Upper lobe of right lung (tissue), 1 donor: ENCODE measurements at places on chromosomes 2 and 18. TPM values are rescaled to one million over a fixed set of nuclear protein-coding genes. Genes with fewer than 3 reads are reported as not detected.
A peak's percentile ranks its signal among the peaks of the same experiment; 100 is the strongest.

- H3K4me3 ChIP-seq: no peak overlapping the region
- no peaks in the 10 kb centered on the region for H3K36me3 ChIP-seq
- H3K27ac ChIP-seq: no peak overlapping the region
- no peaks in the 10 kb centered on the region for H3K27me3 ChIP-seq
- H3K4me1 ChIP-seq: no peaks in the 10 kb centered on the region
These were observed 15.0 kb downstream of the MGAT4A start for GRCh38 chr2:98715812-98716451.

DNA sequence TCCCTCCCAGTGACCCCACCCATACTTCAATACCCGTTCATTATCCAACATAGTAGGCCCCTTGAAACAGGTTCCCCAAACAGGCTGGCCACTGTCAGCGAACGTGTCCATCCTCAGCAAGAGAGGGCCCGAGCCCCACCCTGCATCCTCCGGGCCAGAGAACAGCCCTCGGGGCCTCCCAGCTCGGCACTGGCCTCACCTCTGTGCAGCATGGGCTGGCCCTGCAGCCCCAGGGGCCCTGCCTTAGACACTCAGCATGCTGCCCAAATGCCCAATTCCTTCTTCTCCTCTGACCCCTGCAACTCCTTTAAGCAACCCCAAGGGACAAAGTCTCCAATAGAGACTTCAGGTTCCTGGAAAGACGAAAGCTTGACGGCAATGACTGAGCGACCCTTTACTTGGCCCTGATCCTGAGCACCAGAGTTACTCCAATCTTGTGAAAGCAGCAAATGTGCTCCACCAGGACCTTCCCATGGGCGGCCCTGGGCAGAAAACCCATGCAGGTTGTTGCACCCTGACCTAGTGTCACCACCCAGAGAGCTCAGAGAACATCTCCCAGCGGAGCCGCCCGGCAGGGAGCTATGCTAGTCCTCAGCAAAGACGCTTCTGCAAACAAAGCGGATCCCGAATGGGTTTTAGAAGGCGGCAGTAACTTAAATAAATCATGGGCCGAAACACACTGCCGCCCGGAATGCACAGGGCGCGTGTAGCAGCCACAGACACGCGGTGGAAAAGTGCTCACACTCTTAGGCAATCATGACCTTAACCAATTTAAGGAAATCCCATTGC lies 782 bp downstream of the COL6A3 start:
- H3K27ac ChIP-seq: peak overlapping the region; percentile 73
- H3K4me1 ChIP-seq: no peaks in the 10 kb centered on the region
- peak overlapping the region; percentile 40 for H3K4me3 ChIP-seq

- no peaks in the 10 kb centered on the region for H3K27me3 ChIP-seq
- DNase-seq: no peak
- no peak overlapping the region for H3K27ac ChIP-seq
- no peaks in the 10 kb centered on the region for H3K4me1 ChIP-seq
- H3K4me3 ChIP-seq: no peak overlapping the region
These were observed 222.4 kb downstream of the WDR7 start for GRCh38 chr18:56873441-56874140.

- H3K27ac ChIP-seq: no peak overlapping the region
- no peak overlapping the region for H3K4me3 ChIP-seq
- no peaks in the 10 kb centered on the region for H3K36me3 ChIP-seq
These were observed 116.0 kb upstream of the AQP4 start for GRCh38 chr18:26981360-26982082.

Gene RAPH1
- total RNA-seq: 93.4 TPM
